Body of pancreas (tissue), 4 donors: ENCODE measurements at places on chromosomes 5 and 9. TPM values are rescaled to one million over a fixed set of nuclear protein-coding genes. Genes with fewer than 3 reads are reported as not detected.

DNA sequence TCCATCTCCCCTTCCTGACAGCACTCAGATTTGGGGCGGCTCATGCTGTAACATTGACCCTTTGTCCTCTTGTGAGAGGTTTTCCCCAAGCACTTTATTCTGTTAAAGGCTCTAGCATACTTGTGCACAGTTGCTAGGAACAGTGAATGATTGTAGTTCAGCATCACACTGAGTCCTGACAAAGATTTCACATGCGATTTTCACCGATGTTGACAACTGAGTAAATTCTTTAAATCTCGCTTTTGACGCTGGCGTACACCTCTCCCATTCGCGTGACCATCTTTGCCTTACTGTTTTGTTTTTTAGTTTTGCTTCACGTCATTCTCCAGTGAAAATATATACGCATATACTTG is 780 bp downstream of the CDC37L1 start:
- DNase-seq = no peak
- peak overlapping the region; percentile 97 for H3K27ac ChIP-seq
- H3K4me1 ChIP-seq = peaks cover 26% of the 10 kb centered on the region
- no peaks in the 10 kb centered on the region for H3K27me3 ChIP-seq

GRCh38 chr9:18980189-18980588 is 52.8 kb downstream of the SAXO1 start:
- H3K4me3 ChIP-seq = no peak overlapping the region
- H3K27me3 ChIP-seq = no peaks in the 10 kb centered on the region
- no peak overlapping the region for H3K27ac ChIP-seq
- DNase-seq = no peak
- H3K4me1 ChIP-seq = peaks cover 5% of the 10 kb centered on the region
- no peaks in the 10 kb centered on the region for H3K36me3 ChIP-seq

GRCh38 chr9:38096238-38096805 is 27.3 kb upstream of the SHB start:
- H3K4me1 ChIP-seq = peaks cover 3% of the 10 kb centered on the region
- H3K36me3 ChIP-seq = no peaks in the 10 kb centered on the region
- H3K27ac ChIP-seq = no peak overlapping the region
- H3K27me3 ChIP-seq = no peaks in the 10 kb centered on the region
- H3K4me3 ChIP-seq = no peak overlapping the region

DNA sequence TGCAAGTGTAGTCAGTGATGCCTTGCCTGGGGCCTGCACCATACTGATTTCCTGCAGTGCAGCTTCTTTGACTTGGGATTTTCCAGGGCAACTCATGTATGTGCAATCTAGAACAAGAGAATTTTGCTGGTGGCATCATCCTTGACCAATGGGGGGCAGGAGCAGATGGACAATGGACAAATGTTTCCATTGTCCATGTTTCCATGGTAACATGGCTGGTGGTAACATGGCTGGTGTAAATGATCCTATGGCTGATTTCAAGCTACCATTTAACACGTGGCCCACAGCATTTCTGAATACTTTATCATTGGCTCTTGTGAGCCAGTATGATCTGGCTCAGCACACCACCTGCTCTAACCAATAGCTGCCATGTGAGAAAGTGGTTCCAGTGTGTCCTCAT is 130.1 kb upstream of the OSMR start:
- no peak overlapping the region for H3K4me3 ChIP-seq
- H3K27me3 ChIP-seq = no peaks in the 10 kb centered on the region
- no peaks in the 10 kb centered on the region for H3K4me1 ChIP-seq
- no peak for DNase-seq

GRCh38 chr5:138752341-138752950 is 779 bp upstream of the CTNNA1 start:
- peaks cover 30% of the 10 kb centered on the region for H3K4me1 ChIP-seq
- H3K27me3 ChIP-seq = no peaks in the 10 kb centered on the region
- peak overlapping the region; percentile 100 for H3K27ac ChIP-seq
- H3K36me3 ChIP-seq = no peaks in the 10 kb centered on the region

DNA sequence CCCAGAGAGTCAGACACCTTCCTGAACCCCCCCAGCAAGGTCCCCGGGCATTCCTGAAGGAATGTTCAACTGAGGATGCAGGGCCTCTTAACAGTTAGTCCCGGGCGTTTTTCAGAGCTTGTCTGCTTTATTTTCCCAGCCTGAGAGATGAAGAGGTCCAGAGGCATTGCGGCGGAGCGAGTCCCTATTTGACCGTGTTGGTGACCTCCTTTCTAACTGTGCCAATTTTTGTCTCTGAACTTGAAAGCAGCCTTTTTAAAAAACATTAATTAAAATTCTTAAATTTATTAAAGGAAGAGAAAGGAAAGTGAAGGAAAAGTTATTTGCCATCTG is 433 bp upstream of the PTAR1 start:
- no peak overlapping the region for H3K4me3 ChIP-seq
- H3K27ac ChIP-seq = peak overlapping the region; percentile 88
- no peak for DNase-seq
- H3K36me3 ChIP-seq = no peaks in the 10 kb centered on the region
- no peaks in the 10 kb centered on the region for H3K27me3 ChIP-seq
- H3K4me1 ChIP-seq = peaks cover 26% of the 10 kb centered on the region

DNA sequence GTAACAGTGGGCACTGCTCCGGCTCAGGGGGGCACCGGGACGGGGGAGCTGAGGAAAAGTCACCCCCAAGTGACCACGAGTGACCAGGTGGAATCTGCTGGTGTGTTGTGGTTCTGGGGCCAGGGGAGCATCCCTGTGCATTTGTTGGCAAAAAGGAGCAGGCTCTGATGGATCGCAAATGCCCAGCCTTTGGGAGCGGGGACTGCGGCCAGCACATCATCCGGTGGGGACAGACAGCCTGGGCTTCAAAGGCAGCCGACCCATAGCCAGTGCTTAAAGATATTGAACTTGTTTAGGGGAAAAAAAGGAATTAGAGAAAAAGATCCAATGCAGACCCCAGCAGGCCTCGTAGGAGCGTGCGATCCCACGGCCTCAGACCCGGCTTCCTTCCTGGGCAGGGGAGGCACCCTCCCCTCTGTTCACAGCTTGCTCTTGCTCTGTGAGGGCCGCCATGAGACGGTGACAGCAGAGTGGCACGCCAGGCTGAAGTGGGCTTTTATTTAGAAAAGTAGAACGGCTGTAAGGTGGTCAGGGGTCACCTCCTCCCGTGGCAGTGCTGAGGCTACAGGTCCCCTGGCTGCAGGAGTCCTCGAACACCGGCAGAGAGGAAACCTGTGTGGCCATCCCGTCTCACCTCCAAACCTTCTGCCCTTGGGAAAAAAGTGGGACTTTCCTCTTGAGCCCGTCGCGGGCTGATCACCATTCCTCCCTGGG is 41.2 kb downstream of the COL5A1 start:
- H3K27me3 ChIP-seq = no peaks in the 10 kb centered on the region
- H3K4me1 ChIP-seq = no peaks in the 10 kb centered on the region
- no peak overlapping the region for H3K27ac ChIP-seq
- no peaks in the 10 kb centered on the region for H3K36me3 ChIP-seq
- no peak overlapping the region for H3K4me3 ChIP-seq
- DNase-seq = no peak

Gene GSN
- total RNA-seq = 328 TPM

Gene SPINK4
- not detected for total RNA-seq

Gene SLC4A9
- total RNA-seq = not detected

Gene GABRA6
- total RNA-seq = not detected

Gene NTNG2
- 2.0 TPM for total RNA-seq

Gene LRRTM2
- 0.66 TPM for total RNA-seq
